SIG-M5 (cell line): ENCODE measurements at places on chromosomes 1 and 21.

GRCh38 chr1:240287722-240288121 is 196.0 kb downstream of the FMN2 start:
- no peak for DNase-seq

GRCh38 chr1:162691999-162692575 is 59.8 kb downstream of the DDR2 start:
- no peak for DNase-seq

DNA sequence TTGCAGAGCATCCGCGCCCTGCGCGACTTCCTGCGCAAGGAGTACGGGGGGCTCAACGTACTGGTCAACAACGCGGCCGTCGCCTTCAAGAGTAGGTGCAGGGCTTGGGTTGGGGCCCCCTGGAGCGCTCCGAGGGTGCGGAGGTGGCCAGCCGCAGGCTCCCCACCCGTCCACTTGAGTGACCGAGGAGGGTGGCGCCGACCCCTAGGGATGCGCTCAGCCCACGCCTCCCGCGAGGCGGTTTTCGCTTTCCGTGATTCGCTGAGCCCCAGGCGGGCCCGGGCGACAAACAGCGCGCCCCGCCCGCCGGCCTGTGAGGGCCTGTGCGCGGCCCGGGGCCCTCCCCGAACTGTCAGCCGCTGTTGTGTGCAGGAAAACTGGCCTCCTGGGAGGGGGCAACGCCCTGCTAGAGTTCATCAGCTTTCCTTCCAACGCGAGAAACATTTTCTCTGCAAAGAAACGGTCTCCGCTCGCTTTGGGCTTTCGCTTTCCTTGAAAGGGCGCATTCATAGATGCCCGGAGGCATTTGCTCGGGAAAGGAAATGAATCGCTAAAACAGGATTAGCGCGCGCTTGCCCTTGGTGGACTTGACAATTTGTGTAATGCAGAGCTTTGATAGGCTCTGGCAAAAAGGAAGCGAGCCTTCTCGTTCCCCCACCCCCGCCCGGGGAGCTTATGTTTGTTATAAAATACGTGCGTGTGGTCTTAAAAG is 668 bp downstream of the CBR3 start:
- DNase-seq = no peak

GRCh38 chr1:30123896-30124295 is 599.5 kb downstream of the MATN1 start:
- DNase-seq = no peak

DNA sequence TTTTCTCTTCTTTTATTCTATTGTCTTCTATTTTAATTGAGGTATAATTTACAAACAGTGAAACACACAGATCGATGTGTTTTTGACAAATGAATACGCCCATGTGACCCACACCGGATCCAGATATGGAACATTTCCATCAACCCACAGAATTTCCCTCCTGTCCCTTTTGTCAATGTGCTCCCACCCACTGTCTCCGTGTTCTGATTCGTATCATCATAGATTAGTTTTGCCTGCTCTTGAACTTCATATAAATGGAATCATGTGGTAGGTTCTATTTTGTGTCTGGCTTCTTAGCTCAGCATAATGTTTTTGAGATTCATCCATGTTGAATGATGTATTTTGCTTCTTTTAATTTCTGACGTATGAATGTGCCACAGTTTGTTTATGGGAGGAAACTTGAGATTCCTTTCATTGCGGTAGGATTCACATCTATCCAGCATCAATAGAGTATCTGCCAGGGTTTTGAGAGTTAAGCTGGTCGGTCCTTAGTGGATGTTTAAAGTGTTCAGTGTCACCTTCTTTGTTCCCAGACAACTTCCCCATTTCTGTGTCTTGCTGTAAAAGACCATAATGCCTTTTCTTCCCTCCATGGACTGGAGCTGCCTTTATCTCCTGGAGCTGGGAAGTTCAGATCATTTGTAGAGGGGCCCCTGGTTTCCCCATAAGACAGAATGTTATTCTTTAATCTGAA is 14.7 kb downstream of the NAV1 start:
- DNase-seq = no peak

DNA sequence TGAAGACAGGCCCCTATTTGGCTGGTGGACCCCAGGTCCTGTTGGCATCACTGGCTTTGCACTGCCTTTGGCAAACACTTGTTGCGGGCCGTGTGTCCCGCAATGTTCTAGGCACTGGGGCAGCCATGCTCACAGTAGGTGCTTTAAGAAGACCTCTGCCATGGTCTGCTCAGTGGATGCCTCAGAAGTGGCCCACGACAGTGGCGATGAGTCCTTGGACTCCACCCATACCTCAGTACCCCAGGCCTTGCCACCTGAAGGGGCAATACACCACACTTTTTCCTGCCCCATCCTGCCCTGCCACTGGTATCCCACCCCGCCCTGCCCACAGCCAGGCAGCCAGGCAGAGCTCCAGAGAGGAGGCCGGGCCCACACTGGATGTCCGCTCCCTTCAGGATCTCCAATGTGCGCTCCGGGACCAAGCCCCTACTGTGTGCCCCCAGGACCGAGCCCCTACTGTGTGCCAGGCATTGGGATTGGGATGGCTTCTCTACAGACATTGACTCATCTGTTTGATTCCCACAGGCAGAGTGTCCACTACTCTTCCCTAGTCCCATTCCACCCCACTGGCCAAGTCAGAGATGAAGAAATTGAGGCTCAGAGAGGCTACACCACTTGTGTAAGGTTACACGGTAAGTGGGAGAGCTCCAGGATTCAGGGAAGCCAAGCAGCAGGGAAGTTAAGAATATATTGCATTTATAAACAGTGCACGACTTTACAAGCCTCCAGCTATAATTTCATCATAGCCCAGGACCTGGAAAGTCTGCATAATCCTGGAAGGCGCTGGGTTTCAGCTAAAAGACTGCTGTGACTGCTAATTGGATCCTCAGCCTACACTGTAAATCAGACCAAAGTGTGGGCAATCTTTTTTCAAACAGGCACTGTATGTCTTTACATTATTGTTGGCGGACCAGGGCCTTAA is 101.6 kb downstream of the DMRTB1 start:
- DNase-seq = no peak

GRCh38 chr1:203626910-203627246 is 246 bp downstream of the ATP2B4 start:
- no peak for DNase-seq

DNA sequence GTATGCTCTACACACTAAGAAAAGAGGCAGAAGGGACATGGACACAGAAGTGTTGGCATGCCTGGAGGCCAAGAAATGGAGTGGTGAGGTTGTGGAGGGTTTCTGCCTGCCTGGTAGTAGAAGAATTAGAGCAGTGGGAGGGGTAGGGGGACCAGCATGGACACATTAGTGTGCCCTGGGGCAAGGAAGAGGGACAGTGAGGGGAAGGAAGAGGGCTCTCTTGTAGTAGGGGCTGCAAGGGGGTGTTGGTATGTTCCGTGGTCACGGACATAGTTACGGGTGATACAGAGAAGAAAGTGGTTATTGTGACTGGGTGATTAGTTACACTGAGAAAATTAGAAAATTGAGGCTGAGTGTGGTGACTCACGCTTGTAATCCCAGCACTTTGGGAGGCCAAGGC is 23.3 kb downstream of the LEMD1 start:
- no peak for DNase-seq

DNA sequence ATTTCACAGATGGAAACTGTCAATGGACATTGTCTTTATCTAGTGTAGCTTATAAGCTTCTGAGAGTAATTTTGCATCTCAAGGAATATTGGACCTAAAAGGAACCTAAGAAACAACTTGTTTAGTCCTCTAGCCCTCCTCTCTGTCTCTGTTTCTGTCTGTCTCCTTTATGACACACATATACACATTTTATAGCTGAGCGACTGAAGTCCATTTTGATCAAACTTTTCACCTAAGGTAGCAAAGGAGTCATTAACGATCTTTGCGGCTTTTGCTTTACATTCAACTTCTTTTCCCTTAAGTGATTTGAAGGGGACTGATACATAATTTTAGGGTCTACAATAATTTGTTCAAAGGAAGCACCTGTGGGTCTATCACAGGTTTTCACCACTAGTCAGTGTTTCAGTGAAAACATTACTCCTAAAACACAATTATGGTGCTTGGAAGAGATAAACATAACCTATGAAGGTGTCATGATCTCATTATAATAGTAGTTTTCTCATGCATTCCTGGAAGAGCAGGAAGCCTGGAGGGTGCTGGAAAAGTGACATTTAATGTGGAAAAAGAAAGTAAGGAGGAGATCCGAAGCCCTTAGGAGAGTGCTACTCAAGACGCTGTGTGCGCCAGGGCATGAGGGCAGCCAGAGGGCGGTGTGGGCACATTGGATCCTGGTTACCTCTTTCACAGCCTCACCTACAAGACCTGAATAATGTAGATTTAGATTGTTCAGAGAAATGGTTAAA is 248.6 kb downstream of the DNM3 start:
- no peak for DNase-seq

DNA sequence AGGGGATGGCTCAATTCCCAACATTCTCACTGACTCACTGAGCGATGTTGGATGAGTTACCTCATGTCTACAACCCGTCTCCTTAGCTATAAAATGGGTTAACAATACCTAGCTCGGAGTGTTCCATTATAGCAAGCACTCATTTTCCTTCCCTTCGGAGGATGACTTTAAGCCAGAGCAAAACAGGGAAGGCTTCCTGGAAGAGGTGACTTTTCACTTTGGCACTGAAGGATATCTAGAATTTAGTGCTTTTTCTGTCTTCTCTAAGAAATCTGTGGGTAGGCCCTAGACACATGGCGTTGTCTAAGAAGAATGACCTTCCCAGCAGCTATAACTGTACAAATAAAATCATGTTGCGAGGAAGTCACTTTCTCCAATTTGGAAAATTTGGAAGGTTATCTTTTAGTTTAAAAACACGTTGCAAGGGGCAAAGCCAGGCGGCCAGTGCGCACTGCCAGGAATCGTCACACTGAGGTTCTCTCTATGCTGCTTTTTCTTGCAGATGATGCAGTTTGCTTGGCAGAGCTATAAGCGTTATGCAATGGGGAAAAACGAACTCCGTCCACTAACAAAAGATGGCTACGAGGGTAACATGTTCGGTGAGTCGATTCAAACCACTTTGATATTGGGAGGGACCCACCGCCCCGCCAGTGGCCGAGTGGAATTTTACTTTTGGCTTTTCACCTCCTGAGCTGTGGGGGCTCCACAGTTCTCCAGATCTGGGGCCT is 69.5 kb downstream of the MAN1C1 start:
- DNase-seq = no peak

DNA sequence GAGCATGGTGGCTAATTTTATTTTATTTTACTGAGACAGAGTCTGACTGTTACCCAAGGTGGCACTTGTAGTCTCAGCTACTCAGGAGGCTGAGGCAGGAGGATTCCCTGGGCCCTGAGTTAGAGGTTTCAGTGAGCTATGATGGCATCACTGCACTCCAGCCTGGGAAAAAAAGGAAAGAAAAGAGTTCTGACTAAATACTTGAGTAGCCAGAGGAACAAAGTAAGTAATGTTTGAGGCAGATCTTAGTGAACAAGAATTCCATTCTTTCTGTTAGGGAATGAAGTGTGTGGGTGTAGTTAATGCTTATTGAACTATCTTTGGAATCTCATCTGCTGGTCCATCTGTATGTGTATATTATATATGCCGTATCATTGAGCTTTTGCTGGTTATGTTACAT is 13.1 kb upstream of the EVI5 start:
- no peak for DNase-seq

DNA sequence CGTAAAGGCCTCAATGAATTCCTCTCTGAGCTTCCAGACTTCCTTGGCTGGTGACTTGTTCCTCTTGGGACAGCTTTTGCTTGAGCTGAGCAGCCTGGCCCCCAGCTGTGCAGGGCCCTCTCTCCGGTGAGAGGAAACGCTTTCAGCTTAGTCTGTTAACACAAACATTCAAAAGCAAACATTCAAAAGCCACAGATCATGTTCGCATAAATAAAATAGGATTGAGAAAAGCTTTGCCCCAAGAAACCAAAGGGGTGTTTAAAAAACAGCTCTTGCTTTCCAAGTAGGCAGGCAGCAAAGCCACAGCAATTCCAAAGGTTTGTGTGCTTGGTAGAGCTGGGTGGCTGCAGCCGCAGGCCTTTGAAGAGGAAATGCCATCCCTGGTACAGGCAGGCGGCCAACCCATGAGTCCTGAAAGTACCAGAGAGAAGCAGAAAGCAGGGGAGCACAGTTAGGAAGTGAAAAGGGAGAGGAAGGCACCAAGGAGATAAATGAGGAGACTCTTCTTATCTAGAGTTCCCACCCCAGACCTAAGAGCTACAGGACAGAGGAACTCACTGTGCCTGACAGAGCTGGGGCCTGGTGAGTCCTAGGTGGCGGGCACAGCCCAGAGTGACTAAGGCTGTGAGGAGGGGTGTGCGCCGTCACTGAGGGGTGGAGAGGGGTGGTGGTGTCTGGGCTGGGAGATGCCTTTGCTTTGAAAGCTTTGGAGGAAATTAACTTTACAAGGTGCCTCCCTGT is 48.4 kb downstream of the CCN1 start:
- no peak for DNase-seq

DNA sequence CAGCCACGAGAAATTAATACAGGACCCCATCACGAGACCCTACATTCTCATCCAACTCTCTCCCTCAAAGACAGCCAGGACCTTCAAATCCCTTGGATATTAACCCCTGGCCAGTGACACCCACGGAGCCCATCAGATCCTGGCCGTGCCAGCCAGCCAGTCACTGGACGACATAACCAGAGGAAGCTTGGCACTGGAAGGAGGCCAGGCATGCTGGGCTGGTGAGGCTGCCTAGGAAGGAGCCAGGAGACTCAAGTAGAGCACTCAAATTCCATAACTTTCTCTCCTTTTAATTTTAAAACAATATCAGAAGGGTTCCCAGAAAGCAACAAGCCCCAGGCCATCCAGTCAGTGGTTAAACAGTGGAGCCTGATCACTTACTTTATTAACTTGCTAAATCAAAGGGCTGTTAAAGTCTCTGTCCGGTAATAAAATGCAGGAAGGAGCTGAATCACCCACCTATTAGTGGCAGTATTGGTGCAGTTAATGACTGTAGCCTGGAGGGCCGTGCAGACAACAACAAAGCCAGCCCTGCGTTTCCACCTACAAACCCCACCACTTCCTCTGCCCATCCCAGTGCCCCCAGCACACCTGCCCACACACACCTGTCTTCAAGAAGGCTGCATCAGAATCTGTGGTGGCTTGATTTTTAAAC is 78.0 kb downstream of the HIVEP3 start:
- no peak for DNase-seq

DNA sequence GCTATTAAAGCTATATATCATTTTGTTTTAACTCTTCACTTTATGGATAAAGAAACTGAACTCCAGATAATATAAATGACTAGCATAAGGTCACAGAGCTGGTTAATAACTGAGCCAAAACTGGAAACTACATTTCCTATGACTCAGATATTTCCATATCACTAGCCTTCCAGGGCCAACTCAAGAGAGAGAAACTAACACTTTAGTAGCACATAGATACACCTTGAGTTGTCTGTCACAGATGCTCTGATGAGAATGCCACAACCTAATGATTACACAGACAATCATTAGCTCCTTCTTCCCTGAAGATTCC is 40.7 kb downstream of the NME7 start:
- no peak for DNase-seq

- DNase-seq = no peak
Measured at GRCh38 chr1:201324821-201325677, 41.7 kb downstream of the PKP1 start.

GRCh38 chr1:66526991-66527390 is 7.0 kb upstream of the SGIP1 start:
- no peak for DNase-seq

- no peak for DNase-seq
Measured at GRCh38 chr1:219731771-219732170, 118.9 kb upstream of the ZC3H11B start.
